ENCODE measurements at places on chromosomes 6 and 20.

GRCh38 chr6:159059141-159059540, 14.3 kb upstream of the TAGAP start:
- no peak for DNase-seq

DNA sequence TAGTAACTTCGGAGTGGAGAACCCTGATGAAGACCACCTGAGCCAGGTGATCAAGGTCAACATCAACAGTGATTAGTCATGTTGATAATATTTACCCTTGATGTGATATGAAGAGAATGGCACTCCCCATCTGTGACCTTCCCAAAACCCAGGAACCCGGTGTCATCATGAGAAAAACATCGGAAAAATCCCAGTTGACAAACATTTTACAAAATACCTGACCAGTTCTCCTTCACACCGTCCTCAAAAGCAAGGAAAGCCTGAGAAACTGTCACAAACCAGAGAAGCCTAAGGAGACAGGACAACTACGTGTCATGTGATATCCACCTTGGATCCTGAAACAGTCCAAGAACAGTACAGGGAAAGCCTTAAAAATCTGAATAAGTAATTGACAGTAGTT, 197.3 kb downstream of the ZMYND8 start:
- DNase-seq, result no peak

GRCh38 chr6:13641315-13641714, 26.2 kb downstream of the NOL7 start:
- no peak for DNase-seq

GRCh38 chr6:157221049-157221816, 102.1 kb downstream of the TMEM242 start:
- peak; percentile 90 for DNase-seq

DNA sequence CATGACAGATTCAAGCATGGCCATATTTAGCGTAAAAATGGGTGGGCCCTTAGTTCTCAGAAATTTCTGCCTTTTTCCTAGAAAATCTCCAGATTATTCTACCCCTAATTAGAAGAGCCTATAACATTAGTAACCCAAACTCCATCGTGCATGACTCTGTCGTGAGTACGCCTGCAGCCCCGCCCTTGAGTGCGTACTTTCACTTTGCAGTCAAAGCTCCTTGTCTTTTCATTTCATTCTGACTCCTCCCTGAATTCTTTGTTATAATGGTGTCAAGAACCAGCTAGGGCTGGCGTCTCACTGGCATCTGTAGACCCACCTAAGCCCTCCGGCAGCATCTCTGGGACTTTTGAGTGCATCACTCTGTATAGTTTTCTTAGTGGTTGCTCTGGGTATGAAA, 61.7 kb upstream of the NOX3 start:
- no peak for DNase-seq
